HFFc6 (cell line): ENCODE measurements at places on chromosomes 3 and 15.

DNA sequence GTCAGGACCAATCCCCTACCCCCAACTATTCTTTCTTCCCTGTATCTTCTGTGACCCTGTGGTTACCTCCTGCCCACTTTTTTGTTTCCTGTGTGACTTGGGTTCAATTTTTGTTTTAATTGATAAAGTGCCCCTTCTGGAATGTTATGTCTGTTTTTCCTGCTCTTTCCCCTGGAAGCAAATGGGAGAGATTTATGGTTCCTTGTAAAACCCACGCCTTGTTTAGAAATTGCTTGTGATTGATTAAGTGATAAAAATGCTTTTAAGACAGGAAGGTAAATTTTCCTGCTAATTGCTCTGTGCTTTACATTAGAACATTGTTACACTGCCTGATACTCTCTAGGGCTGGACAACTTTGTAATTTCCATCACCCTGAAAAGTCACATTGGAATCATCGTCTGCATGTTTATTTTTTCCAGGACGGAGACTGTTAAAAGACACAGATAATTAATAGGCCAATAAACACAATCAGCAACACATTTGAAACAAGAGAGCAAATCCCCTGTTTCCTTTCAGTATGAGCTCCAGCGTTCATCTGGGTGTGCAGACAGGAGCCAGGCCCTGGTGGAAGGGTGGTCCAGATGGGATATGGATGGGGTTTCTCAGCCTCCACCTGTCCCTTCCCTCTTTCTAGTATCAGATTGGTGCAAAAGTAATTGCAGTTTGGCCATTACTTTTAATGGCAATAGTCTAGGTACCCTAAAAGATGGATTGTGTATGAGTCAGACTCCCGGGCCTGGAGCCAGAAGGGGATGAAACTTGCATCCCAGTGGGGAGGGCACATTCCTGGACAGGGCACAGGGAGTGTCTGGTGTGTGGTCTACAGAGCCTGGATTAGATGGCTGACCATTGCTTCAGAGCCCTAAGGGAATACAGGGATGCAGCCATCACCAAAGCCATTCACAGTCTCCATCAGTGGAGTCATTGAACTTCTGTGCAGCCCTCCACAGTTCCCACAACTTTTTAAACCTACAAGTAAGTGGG lies 58.1 kb upstream of the AGBL1 start:
- DNase-seq = no peak

- no peak for DNase-seq
These were observed 21.3 kb upstream of the TMEM108 start for GRCh38 chr3:133016838-133017309.

- peak; percentile 88 for DNase-seq
These were observed at the start of gene SEC22A for GRCh38 chr3:123201557-123202427. TSS of gene SEC22A (plus strand) at chr3:123201943. CDS start at chr3:123209218, 7,275 bp downstream.

GRCh38 chr3:69499899-69500421 lies 114.1 kb upstream of the FRMD4B start:
- DNase-seq = no peak

- no peak for DNase-seq
These were observed 173.6 kb downstream of the PLD1 start for GRCh38 chr3:171636666-171637065.

GRCh38 chr3:11588755-11589154 lies 55.0 kb downstream of the VGLL4 start:
- no peak for DNase-seq

GRCh38 chr3:52529376-52530333 lies 4.0 kb downstream of the NT5DC2 start:
- DNase-seq = no peak

DNA sequence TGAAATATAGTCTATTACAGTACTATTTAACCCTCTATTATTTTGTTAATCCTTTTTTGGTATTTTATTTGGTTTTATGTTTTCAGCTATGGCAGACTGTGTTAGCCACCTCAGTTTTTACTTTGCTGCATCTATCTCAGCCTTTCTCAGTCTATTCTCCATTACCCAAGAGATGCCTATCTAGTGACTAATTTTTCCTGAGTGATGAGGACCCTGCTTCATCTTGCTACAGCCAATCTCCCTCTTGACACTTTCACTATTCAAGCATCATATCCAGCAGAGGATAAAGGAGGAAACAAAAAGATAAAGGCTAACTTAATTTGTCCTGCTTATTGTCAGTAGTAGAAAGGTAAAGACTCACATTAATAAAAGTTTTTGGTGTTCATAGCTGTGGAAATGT lies 141.8 kb upstream of the NECTIN3 start:
- DNase-seq = no peak

DNA sequence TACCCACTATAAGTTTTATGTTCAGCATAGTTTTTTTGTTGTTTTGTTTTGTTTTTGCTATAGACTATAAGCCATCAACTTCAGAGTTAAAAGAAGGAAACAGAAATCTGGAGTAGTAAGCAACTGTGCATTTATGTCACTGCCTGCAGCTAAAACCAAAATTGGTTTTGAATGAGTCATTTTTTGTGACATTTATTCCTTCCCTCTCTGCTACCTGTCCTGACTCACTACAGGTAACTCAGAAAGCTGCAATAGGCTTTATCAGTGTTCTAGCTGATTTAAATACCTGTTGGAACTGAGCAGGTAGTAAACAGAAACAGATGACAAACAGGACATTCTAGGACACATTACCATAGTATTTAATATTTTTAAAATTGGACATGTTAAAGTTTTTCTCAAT lies 393.3 kb upstream of the WNT5A start:
- DNase-seq = no peak
